Stimulated activated CD4-positive, alpha-beta T cell treated with anti-CD3 and anti-CD28 coated beads, Interleukin-1b, Interleukin-23, amount 100 ng/mL, for 24 hours (primary cell): ENCODE measurements at places on chromosomes 16 and 17.

GRCh38 chr17:15086776-15087295 is 178.3 kb downstream of the PMP22 start:
- DNase-seq: no peak

GRCh38 chr17:9872852-9873251 is 32.2 kb downstream of the RCVRN start:
- no peak for DNase-seq

- no peak for DNase-seq
These were observed 797.5 kb upstream of the EEF2KMT start for GRCh38 chr16:5895137-5895536.

DNA sequence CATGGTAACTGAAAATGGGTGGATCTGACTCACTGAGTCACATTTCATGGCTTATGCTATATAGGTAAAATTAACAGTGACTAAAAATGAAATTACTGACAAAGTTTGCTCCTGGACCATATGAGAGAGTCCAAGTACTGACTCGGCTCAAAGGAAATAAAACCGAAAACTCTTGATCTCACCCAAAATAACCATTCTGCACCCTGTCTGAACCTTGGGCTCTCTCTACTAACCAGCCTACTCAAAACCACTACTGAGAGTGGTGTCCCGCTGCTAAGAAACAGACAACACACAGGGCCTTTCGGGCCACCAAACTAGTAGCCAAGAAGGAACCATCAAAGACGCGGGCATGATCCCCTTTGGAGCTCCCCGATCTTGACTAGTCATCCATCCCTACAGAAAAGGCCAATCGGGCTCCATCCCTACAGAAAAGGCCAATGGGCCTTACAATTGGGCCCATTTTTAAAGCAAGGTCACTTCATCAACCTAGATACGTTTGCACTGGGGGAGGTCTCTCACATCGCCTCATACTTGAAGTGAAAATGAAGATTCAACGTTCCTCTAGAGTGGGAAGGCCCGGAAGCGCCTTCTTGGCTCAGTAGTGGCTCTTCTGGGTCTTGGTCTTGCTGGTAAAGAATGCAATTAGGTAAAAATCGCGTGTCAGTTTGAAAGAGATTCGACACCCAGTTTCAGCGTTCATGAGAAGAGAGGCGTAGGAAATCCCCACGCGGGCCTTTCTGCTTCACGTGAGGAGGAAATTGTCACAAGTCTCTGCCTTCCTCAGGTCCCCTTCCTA is 720 bp upstream of the ZPBP2 start:
- peak; percentile 57 for DNase-seq

DNA sequence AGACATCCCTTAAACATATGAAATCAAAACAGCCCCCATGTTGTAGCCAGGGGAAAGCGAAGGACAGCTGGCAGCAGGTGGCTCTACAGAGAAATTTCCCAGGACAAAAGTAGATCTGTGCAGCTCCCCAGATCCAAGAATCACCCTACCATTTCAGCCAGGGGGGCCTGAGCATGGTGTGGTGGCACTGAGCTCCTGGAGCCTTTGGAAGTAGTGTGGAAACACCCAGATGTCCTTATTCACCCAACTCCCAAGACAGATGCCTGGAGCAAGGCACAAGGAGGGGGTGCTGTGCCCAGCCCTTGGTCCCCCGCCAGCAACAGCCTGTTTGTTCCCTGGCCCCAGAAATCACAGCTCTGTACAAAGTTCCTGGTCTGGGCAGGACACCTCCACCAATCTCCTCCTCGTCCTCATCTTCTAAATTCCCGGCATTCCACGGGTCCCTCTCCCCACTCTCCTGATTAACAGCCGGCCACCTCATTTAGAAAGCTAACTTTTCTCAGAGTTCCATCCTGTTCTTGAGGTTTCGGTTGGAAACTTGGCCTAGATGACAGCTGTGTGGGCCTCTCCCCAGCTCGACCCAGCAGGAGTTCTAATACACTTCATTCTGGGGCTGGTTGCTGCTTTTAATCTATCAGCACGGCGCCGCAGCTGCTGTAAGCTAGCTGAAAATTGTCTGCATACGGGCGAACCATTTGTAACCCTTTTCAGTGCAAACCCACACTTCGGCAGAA is 191.1 kb downstream of the C16orf78 start:
- DNase-seq: no peak

- DNase-seq: no peak
These were observed 121.5 kb downstream of the STXBP4 start for GRCh38 chr17:55090079-55090492.

DNA sequence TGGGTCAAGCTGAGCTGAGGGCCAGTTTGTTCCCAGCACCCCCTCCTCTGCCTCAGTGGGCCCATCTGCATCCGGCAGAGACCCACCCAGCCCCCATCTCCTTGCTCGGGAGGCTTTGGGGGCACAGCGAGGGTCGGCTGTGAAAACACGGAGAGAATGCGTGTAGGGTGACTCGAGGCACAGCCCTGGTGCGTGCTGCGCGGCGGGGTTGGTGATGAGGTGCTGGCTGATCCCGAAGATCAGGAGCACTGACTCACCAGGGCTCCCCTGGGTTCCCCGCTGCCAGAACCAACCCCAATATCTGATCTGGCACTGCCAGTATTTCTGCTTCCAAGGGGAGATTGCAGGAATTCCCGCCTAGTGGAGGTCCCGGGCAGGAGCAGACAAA is 7.5 kb upstream of the KRT17 start:
- DNase-seq: no peak

DNA sequence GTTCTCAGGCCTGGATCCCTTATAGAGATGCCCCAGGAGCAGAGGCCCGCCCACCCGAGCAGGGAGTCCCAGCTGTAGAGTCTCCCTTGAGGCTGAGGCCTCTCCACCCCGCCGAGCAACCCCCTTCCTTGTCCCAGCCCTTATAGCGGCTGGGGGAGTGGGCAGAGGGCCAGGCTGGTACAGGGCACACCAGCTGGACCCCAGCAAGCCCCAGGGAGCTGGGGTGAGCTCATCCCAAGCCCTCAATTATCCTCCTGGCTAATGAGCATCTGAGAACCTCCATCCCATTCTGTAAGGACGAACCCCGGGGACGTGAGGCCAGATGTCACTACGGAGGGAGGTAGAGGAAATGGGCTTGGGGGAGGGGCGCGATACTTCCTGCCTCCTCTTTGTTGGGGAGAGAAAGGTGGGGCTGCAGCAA is 3.2 kb upstream of the SNN start:
- DNase-seq: no peak

DNA sequence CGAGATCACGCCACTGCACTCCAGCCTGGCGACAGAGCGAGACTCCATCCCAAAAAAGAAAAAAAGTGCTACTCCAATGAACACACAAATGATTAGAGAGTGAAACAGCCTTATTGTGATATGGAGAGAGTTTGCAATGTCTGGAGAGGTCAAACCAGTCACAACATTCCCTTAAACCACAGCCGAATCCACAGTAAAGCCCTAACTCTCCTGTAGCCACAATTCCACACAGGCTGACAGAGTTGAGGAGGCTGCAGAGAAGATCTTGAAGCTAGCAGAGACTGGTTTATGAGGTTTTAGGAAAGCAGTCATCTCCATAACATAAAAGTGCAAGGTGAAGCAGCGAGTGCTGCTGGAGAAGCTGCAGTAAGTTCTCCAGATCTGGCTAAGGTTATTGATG is 6.7 kb downstream of the RNF213 start:
- DNase-seq: no peak

DNA sequence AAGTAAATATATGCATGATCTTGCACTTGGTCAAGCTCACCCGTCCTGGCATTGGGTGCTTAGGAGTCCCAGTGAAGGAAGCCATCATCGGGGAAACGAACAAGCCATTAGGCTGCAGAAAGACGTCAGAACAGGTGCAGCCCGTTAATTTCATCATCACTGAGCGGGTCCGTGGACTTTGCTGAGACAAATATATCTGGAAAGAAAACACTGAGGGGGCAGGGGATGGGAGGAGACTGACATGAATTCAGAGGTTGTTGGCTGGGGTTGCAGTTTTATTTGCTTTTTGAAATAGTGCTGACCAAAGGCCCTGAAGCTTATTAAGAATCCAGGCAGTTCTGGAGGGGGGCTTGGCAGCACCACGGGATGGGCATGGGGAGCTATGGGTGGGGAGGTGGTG is 207.2 kb downstream of the ENGASE start:
- no peak for DNase-seq

DNA sequence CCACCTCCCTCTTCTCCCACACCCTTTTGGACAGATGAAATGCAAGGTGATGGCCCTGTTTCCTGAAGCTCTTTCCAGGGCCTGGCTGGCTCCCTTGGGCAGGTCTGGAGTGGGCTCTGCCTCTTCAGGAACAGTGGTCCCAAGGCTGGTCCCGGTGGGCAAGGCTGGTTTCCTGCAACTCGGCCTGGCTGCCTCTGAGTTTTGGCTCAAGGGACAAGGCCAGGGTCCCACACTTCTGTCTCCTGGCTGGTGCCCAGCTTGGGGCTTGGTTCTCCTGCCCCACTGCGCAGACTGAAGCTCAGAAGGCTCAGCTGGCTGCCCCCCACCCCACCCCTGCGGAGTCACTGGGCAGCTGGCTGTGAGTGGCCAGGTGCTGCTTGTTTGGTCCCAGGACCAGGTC is 3.8 kb upstream of the ACTG1 start:
- DNase-seq: no peak

DNA sequence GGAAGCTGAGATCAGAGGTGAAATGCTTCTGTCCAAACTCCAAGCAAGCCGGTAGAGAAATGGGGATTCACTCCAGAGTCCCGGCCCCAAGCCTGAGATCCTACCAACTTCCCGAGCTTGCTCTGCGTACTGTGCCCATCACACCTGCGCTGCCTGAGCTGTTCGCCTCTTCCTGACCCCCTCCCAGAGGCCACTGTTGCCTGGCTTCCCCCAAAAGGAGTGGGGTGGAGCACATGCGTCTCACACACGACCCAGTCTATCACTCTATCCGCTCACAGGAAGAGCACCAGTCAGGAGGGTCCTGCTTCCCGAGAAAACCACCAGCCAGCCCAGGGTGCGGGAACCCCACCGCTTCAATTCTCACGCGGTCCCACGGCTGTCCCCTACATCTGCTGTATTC is 13.5 kb upstream of the C16orf95 start:
- no peak for DNase-seq

DNA sequence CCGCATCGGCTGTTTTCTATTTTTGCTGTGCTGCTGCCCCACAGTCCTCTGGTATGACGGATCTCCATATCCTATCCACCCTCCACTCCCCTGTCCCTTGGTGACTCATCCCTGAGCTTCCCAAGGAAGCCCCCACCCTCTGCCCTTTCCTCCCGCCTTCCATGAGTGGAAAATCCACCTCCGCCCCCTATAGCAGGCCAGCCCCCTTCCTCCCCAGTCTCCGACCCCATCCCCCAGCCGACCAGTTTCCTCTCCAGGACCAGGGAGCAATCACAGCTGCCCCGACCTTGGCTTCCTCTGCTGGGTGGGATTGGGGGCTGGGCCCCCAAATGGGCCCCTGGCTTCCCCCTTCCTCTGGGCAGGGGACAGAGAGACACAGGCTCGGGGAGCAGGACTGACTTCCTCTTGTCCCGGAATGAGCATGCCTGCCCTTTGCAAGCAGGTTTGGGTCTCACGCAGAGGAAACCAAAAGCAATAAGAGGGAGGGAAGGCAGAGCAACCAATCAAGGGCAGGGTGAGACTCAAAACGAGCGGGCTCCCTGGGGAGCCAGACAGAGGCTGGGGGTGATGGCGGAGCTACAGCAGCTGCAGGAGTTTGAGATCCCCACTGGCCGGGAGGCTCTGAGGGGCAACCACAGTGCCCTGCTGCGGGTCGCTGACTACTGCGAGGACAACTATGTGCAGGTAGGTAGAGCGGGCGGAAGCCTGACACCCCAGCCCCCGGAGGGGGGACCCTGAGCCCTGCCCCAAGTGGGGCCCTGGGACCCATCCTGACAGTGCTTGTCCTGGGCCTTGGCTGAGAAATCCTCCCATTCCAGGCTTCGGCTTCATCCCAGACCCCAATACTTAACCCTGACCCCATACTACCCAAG is at the start of the genes ABI3 and GNGT2:
Gene ABI3 (plus strand): TSS at position 550 of the 872 bp plus-strand sequence. CDS start 18 bp downstream, at position 568.
Gene GNGT2 (minus strand): TSS at position 417 of the 872 bp plus-strand sequence. CDS start 3,152 bp downstream, outside the sequence.
- DNase-seq: peak; percentile 46

DNA sequence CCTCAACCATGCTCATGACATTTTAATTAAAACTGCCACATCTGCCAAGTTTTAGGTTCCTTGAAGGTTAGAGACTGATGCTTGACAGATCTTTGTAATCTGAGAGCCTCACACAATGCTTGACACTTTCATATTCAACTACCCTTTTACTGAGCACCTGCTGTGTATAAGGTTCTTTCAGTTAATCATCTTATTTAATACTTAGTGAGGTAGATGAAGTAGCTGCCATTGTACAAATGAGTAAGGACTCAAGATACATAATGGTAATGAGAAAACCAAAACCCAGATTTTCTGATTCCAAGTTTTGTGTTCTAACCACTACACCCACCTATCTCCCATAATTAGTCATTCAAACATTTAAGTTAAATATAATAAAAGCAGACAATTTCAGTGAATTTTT is 35.4 kb upstream of the ARL6IP1 start:
- no peak for DNase-seq
